ENCODE measurements at places on chromosomes 5 and 9.

DNA sequence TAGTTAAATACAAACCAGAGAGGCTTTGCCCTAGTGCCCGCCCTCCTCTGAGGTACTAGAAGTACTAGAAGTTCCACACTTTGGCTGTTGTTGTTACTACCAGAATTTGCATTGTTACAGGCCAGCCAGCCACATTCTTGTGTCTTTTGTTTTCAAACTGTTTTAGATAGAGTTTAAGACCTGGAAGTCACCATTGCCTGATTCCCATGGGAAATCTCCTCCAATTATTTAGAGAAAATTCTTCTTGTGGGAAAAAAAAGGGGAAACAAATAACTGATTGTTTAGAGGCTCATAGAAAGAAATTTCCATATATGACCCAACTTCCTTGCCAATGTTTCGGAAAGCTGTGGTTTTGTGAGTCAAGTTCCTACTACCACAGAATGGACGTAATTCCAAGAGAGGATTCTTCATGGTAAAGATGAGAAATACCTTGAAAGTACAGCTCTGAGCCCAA is 252.2 kb downstream of the GOLPH3 start:
- DNase-seq, result no peak

GRCh38 chr5:97281257-97281656 is 98.2 kb upstream of the RIOK2 start:
- no peak for DNase-seq

- no peak for DNase-seq
Observed at GRCh38 chr9:137865581-137866145, 11.9 kb upstream of the CACNA1B start.

DNA sequence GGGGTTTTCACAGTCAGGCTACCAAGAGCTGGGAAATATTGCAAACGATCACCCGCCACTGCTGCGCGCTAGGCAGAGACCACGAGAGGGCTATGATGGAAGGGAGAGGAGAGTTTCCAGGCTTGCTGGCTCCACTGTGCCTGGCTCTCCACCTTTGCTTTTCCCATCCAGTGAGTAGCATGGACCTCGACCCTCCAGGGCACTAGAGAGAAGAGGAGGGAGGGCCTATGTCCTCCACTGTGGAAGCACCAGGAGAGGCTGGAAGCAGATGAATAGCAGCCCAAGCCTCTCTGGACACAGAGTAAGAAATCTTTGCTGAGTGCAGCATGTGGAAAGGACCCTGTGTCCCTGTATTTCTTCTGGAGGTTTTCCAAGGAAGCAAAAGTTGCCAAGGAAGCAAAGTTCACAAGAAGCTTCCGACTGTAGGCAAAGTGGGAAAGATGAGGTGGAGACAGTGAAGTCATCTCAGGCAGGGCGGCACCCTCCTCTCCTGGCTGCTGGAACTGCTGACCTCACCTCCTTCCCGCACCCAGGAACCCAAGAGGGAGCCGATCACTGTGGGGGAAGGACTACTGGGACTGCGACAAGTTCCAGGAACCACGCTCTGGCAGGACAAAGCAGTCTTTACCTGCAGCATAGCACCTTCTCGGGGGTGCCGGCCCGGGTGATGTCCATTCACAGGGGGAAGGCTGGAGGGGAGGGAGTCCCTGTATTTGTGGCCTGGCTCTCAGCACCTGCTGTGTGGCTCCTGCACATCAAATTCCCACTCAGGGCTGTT is 79.6 kb downstream of the CSNK1A1 start:
- peak; percentile 50 for DNase-seq

- no peak for DNase-seq
Observed at GRCh38 chr9:91864380-91864779, 85.6 kb downstream of the ROR2 start.

All from left cardiac atrium (tissue), 4 donors.